ENCODE measurements at places on chromosomes 4 and X.

- DNase-seq, result no peak
These were observed 125.1 kb upstream of the FRG1 start for GRCh38 chr4:189815404-189816192.

DNA sequence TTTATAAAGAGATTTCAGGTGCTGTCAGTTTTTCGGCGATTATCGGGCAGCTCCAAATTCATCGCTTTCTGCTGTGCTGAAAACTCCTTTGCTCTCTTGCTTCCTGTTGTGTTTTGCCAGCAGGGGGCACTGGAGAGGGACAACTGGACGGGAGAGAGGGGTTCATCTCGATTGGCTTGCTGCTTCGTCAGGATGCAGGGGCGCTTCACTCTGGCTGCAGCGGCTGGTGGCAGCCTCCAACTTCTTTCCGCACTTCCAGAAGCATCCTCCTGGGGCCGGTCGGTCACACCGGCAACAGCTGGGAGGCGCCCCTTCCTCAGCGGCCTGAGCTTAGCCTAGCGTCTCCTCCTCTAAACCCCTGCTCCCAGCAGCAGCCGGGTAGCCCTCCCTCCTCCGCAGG lies 29.5 kb downstream of the MSL3 start:
- DNase-seq, result no peak

DNA sequence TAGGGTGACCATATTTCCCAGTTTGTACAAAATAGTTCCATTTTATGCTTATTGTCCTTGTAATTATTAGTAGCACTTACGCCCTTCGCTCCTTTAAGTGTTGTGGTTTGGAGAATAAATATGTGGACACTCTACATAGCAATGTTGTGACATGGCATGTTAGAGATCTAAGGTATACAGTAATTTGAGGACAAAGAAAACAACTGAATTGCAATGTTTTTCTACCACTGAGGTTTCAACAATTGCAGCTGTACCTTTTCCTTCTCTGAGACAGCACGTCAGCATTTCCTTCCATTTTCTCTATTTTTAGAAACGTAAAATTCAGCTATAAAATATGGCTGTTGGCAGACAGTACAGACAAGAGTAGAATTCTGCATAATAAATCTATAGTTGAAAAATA lies 323.1 kb downstream of the MAPK10 start:
- no peak for DNase-seq

- DNase-seq, result no peak
These were observed 3.7 kb downstream of the MTMR1 start for GRCh38 chrX:150696866-150697265.

DNA sequence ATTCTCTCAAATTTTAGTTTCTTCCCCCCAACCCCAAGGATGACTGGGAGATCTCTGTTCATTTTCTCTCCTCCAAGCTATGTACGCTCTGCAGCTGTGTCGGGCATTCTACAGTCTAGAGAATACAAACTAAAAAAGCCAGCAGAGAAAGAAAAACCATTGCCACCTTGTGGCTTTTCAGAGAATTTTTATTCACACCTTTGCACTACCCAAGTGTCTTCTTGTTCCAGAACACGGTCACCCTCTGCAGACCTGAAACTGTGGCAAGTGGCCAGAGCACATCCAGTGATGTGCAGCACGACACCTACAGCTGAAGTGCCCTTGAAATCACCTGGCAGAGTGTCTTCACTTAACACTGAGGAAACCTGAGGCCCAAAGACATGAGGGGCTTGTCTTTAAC lies 68.6 kb downstream of the CHST7 start:
- no peak for DNase-seq

DNA sequence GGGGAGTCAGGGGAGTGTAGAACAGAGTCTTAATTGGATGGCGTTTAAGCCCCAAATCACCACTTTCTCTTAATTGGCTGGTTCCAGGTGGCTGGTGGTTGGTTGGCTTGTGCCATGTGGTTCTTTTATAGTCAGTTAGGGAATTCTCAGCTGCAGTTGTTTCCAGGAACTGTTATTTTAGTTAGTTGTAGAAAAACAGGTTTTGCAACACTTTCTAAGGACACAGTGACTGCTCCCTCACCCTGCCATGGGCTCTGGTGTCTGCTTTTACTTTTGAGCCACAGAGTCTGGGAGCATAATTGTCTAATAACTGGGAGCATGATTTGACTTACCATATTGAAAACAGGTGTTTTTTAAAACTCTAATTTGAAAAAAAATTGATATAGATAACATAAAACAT lies 75.8 kb upstream of the PCDH18 start:
- no peak for DNase-seq

DNA sequence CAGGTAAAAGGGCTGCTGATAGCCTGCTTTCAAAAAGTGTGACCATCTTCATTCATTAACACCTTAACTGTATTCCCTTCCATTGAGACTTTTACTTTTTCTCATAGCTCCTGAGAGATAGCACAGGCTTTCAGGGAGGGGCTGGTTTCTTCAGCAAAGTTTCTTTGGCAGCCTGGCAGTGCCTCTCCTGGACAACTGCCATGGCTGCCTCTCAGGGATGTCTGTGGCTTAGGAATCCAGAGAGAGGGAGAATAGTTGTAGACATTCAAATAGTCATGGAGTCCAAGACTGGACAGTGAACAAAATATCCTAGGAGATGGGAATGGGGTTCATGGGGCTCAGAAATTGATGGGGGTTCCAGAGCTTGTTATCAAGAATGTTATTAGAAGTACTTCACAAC lies 81.1 kb downstream of the FAM47B start:
- DNase-seq, result no peak

- DNase-seq, result no peak
These were observed at the start of gene ETNPPL for GRCh38 chr4:108762559-108763225. ETNPPL (minus strand) TSS chr4:108763053; CDS start chr4:108762898, 155 bp downstream.

GRCh38 chr4:110119880-110120279 lies 78.5 kb downstream of the ELOVL6 start:
- no peak for DNase-seq

GRCh38 chrX:7987160-7988012 lies 60.2 kb upstream of the PNPLA4 start:
- DNase-seq, result no peak

DNA sequence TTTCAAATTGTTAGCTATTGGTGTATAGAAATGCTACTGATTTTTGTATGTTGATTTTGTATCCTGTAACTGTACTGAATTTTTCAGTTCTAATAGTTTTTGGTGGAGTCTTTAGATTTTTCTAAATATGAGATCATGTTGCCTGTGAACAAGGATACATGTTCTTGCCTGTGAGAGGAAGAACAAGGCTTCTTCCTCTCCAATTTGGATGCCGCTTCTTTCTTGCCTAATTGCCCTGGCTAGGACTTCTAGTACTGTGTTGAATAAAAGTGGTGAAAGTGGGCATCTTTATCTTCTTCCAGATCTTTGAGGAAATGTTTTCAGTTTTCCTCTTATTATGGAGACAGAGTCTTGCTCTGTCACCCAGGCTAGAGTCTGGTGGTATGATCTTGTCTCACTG lies 16.2 kb upstream of the NAP1L5 start:
- DNase-seq, result no peak

DNA sequence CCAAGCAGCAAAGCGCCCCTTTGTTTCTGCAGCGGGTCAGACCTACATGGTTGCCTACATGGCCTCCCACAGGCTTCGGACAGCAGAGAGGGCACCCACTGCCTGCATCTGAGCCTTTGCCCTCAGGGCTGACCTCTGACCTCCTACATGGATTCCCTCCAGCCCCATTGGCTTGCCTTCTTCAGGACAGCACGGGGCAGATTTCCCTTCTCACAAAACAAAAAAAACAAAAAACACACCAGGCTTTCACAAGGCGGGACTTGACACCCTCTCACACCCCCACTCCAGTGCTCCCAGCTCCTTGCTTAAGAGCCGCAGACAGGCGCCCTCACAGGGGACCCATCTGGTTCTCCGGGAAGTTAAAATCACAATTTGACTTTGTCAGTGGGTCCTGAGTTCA lies 32.9 kb downstream of the ZFYVE28 start:
- no peak for DNase-seq

DNA sequence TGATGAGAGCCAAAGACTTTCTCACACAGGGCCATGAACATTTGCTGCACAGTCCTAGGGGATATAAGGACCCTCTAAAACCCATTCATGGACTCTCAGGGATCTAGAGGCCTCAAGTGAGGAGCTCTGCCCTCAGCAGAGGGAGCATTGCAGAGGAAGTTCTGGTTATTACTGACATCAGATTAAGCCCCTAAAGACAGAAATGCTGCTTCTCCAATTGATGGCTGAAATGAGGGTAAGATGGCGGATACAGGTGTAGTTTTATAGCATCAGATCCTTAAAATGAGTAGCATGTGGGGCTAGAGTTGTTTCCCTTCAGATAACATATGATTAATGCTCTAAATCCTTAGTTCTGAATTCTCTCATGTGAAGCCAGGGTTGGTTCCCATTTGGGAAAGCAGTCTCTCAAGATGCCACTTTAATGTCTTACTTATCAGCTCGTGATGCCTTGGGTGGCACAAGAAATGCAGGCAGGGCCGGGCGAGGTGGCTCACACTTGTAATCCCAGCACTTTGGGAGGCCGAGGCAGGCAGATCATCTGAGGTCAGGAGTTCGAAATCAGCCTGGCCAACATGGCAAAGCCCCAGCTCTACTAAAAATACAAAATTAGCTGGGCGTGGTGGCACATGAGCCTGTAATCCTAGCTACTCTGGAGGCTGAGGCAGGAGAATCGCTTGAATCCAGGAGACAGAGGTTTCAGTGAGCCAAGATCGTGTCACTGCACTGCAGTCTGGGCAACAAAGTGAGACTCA lies 7.9 kb downstream of the RHOH start:
- no peak for DNase-seq

- DNase-seq, result no peak
These were observed 202.7 kb upstream of the SPRY1 start for GRCh38 chr4:123193802-123194367.

- no peak for DNase-seq
These were observed 166.7 kb downstream of the FHIP1A start for GRCh38 chr4:151575646-151576045.

DNA sequence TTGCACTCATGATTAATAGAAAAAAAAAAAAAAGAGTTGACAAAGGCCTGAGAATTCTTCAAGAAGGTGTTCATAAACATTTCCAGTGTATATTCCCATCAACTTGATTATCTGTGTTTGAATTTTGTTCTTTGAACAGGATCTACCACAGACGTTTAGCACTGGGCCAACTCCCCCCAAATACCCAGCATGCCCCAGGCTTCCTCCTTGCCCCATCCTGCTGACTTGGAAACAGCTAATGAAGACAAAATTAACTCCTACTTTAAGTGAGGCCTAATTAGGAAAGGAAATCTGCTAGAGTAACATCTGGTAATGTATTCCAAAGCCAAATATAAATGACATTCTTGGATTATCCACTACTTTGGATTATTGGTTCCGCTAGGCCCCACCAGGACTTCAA lies 52.5 kb downstream of the PPARGC1A start:
- no peak for DNase-seq

DNA sequence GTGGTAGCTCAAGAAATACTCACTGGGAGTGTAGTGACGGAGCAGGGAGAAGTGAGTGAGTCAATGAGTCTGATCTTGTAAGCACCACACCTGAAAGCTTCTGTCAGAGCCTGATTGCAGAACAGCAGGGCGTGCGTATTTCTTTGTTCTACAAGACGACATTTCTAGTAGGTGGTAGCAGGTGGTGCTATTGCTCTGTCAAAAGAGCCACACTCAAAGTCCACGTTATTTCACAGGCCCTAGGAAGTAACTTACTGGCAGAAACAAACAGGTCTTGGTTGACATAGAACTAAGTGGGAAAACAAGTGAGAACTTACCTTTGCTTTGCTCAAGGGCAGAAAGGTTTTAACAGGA lies 46.4 kb upstream of the SPRY1 start:
- peak; percentile 78 for DNase-seq
